ENCODE measurements at places on chromosomes 16 and 17.

- DNase-seq = no peak
Measured at GRCh38 chr17:9780552-9780951, 10.8 kb downstream of the DHRS7C start.

- DNase-seq = no peak
Measured at GRCh38 chr16:72921620-72922019, 126.3 kb downstream of the ZFHX3 start.

DNA sequence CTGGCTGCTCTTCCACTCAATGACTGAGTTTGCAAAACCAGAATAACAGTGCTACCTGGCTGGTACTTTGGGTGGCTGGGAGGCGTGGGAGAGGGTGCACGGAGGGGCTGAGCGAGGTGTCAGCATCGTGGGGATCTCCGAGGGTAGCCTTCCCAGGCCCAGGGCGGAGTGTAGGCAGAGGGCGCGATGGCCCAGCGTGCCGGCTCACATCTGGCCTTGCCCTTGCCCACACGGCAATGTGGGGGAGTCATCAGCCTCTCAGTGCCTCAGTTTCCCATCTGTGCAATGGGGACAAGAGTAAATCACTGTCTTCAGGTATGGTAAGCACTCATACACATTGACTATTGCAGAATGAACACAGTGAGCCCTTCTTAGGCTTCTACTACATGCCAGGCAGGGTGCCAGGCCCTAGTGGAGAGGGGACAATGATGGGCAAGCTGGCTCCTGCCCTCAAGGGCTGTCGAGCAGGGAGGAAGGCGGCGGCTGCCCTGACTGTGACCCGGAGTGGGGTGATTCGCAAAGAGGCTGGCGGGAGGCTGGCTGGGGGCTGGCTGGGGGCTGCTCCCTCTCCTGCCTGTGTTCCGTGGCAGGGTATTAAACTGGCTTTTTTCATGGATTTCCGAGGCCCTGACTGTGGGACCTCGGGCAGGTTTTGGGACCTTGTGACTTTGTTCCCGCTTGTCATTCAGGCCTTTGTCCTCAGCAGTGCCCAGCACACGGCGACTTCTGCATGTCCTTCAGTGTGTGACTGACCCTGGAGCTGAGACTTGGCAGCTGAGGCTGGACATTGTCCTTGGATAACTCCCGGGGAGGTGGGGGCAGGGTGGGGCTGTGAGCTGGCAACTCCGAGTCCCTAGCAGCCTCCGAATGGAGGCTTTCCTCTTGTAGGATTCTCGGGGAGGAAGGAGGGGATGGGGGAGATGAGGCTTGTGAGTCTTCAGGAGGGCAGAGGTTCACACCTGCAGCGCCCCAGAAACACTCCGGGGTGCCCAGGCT lies 243.1 kb downstream of the SEC14L1 start:
- no peak for DNase-seq

GRCh38 chr17:27762527-27763305 lies 37.6 kb downstream of the NOS2 start:
- no peak for DNase-seq

GRCh38 chr16:19102187-19102872 lies 11.4 kb upstream of the ITPRIPL2 start:
- DNase-seq = no peak

GRCh38 chr17:72591289-72592241 lies 470.7 kb downstream of the SOX9 start:
- no peak for DNase-seq

GRCh38 chr17:36506831-36507230 lies 20.4 kb downstream of the ZNHIT3 start:
- no peak for DNase-seq

- no peak for DNase-seq
Measured at GRCh38 chr16:47258874-47259461, 115.2 kb upstream of the NETO2 start.

- DNase-seq = no peak
Measured at GRCh38 chr16:71467810-71468209, 5.8 kb upstream of the ZNF23 start.

DNA sequence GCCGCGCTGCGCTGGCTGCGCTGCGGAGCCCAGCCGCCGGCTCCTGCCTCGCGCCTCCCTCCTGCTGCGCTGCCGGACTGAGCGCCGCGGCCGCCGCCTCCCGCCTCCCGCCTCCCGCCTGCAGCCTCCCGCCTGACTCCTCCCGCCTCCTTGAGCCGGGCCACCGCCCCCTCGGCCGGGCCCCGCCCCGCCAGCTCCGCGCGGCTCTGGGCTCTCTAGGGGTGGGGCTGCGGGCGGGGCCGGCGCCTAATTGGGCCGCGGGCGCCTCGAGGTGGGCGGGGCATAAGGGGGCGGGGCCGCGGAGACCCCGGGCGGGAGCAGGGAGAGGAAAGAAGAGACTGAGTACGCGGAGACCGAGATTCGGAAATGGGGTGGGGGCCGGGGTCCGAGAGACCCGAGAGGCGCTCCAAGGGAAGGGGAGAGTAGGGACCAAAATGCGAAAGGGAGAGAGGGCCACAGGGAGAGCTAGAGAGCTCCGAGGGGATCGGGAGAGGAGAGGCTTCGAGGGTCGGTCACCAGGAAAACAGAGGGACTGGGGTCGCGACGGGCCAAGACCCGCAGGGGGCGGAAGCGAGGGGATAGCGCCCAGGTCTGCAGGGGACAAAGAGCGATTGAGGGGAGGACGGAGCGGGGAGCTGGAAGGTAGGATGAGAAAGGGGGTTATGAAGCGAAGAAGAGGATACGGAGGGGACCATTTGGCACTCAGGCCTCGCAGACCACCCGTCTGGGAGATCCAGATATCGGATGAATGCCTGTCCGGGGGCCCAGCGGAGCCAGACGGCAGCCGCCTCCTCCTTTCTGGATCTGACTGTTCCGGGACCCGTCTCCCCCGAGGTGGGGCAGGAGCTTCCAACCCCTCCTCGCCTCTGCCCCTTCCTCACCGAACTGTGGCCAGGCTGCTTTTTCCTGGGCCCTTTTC lies at the start of gene C1QL1:
Gene C1QL1, minus strand, starts transcription at position 79 of the 919 bp plus-strand sequence. CDS start 255 bp downstream, outside the sequence.
- peak; percentile 78 for DNase-seq

DNA sequence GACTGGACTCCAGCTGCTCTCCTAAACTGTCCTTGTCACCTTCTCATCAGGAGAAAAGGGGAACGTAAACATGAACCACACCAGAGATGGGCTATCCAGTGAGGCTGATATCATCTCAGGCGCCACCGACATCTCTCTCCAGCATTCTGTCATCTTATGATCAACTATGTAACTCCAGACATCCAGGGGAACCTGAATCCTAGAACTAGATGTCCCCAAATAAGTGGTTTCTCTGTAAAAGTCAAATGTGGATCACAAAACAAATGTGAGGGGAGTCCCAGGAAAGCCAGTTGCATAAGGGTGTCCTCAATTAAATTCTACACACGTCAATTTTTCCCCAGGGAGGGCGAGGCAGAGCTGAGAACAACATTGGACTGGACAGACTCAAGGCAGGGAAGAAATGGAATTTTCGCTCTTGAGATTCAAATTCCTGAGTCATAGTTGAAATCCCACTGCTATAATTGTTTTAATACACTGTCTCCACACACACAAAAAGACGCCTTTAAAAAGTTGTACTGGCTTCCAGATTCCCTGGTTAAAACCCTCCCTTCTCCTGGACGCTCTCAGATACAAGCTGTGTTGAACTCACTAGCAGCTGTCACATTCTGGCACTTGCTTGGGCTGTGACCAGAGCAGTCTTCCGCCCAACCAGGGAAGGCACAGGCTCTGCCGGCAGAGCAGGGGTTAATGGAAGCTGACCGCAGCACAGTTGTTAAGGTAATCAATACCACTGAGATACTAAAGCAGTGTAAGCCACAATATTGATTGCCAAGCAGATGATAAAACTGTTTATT lies 62.6 kb downstream of the ZFHX3 start:
- DNase-seq = no peak

DNA sequence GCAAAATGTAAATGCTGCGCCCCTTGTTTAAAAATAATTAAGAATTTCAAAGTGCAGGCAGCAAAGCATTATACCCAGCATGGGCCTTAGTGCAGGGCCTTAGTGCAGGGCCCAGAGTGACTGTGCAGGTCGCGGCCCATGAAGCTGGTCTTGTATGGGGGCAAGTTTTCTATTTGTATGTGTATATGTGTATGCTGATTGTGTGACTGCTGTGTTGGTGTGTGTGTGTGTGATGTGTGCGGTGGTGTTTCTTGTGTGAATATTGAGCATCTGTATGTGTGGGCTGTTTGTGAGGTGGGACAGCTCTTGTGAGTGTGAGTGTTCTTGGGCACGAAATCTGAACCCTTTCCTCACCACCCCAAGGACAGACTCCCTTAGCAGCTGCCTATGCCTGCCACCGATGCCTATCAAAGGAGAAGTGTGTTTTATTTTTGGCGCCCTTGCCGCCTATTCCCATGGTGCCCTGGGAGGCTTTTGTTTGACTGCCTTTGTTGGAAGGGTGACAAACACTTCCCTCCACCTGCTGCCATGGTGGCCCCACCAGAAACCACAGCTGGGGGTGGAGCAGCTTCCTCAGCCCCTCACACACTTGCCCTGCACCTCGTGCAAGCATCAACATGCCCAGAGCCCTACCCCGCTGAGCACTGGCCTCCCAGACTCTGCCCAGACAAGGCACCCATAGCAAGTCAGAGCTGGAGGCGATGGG lies 18.0 kb downstream of the CCR7 start:
- DNase-seq = peak; percentile 46

DNA sequence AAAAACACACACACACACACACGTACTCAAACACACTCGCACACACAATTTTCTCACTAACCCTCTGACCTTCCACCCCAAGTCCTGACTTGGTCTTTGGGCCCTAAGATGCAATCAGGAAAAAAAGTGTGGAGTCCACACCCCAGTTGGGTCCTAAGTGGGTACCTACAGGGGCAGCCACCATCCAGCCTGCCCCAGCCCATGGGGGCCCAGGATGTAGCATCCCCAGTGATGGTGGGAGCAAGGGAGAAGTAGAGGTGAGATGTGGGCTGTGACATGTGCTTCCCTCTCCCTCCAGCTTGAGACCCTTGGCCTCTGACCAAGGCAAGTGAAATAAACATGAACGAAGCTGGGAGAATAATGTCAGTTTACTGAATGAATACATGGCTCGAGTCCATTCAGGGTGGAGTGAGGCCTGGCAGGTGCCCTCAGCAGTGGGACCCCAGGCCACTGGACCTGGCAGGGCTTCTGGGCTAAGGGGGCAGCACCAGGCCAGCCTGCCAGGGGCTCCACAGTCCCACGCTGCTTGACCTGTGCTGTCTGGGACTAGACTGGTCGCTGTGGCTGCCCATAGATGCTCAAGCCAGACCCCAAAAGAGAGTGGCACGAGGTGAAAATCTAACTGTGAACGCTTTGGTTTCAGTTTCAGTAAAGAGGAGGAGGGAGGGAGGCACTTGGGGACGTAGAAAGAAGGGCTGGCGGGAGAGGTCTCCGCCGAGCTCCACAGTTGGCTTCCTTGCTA lies 73.7 kb downstream of the MRC2 start:
- no peak for DNase-seq

All from stimulated activated CD8-positive, alpha-beta memory T cell treated with anti-CD3 and anti-CD28 coated beads, Interleukin-7, amount 100 ng/mL, for 1 hour (primary cell).